T-helper 22 cell (primary cell): ENCODE measurements at places on chromosomes 4 and X.

GRCh38 chr4:14783011-14783877 is 219.0 kb upstream of the CPEB2 start:
- DNase-seq, result no peak

GRCh38 chrX:97672138-97672537 is 788.4 kb downstream of the RPA4 start:
- no peak for DNase-seq

DNA sequence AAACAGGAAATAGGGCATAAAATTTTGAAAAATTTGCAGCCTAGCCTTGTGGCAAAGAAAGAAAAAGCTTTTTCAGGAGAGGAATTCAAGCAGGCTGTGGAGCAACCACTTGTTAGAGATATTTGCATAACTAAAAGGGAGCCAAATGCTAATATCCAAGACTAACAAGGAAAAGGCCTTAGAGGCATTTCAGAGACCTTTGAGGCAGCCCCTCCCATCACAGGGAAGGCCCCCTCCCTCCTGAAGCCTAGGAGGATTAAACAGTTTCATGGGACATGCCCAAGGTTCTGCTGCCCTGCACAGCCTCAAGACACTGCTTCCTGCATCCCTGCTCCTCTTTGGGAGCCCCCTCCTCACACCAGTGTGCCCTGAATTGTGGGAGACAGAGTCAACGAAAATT is 275.4 kb upstream of the SFRP2 start:
- no peak for DNase-seq

- no peak for DNase-seq
These were observed 142.9 kb upstream of the SLC4A4 start for GRCh38 chr4:71195924-71196323.

GRCh38 chrX:20019672-20020365 is 29.0 kb upstream of the BCLAF3 start:
- DNase-seq, result no peak

- DNase-seq, result no peak
These were observed 272.7 kb upstream of the PCDH18 start for GRCh38 chr4:137804906-137805495.

DNA sequence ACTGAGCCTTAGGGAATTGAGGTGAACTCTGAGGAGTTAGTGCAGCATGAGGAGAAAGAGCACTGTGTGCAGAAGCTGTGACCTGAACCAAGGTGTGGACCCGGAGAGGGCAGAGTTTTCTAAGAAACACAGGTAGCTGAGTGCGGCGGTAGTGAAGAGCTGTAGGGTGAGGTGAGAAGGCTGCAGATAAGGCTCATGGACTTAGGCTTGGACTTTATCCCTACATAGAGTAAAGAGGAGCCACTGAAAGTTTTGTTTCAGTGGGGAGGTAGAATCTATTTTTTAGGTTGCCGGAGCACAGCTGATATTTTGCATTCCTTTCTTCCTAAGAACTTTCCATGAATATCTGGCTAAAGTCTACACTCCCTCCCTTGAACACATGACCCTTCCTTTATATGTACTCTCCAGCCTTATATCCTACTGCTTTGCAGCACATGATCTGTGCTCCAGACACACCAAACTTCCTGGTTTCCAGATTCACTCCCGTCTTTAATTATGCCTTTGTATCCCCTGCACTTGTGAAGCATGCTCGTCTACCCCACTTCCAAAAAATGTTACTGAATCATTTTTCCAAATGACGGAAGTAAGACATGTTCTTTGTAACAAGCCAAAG is 10.6 kb upstream of the PGRMC2 start:
- no peak for DNase-seq
